HEK293T (cell line): ENCODE measurements at places on chromosomes 4 and X.

DNA sequence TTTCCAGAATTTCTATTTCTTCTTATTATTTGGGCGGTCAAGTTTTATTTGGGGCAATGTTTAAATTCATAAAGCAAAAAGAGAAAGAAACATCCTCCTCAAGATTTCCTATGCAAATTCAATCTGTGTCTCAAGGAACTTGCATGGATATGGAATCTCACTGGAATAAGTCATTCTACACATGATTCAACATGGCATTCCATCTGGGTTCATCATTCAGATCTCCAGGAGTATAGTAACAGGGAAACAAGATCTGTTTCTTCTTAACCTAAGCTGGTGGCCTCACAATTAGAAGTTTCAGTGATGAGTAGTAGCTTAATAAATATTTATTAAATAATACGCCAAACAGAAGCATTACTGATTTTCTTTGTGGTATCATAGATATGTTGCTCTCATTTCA is 19.8 kb downstream of the KLHL34 start:
- DNase-seq = no peak

GRCh38 chr4:2696423-2696822 is 59.7 kb downstream of the TNIP2 start:
- DNase-seq = no peak

DNA sequence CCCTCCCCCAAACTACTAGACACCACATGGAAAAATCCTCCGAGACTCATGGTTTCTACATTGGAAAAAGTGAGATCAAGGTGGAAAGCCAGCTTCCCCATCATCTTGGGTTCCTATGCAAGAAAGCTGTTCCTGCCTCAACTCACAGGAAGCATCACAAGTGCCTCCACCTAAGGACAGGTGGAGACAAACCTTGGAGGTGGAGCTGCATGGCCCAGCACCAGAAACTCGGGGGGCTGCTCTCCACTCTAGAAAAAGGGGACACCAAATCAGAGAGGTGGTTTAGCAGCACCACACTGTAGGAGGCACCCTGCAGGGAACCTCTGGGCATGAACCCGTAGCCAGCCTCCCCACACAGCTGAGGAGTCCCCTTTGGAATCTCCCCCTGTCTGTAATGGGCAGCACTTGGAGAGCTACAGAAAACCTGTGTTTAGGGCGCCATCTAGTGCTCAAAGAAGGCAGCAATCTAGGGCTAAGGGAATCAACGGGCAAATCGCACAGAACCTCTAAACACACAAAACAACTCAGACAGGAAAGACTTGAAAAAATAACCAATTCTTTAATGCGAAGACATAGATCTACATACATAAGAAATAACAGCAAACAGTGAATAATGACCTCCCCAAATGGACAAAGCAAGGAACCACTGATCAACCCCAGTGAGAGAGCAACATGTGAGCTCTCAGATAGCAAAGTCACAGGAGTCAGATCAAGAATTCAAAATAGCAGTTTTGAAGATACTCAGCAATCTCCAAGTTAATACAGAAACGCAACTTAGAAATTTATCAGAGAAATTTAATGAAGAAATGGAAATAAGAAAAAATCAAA is 37.0 kb upstream of the ZBTB33 start:
- DNase-seq = peak; percentile 81

GRCh38 chr4:184463158-184463557 is 11.2 kb downstream of the IRF2 start:
- DNase-seq = no peak

DNA sequence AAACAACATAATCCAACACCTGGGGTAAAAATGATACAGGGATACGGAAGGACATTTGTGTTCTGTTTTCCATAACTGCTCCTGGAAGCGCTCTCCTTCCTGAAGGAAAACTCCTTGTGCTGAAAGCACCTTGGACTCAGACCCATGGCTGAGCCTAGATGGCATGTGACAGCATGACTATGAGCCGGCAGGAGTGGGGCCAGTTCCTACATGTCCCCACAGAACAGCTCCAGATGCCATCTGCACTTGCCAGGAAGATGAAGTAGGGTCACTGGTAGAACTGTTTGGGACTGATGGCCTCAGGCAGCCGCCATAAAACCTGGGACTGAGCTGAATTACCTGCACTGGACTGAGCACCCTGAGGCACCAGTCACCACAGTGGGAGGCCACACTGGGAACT is 56.0 kb upstream of the BCLAF3 start:
- DNase-seq = no peak

GRCh38 chr4:69589884-69590283 is 49.6 kb downstream of the UGT2A2 start:
- DNase-seq = no peak

- DNase-seq = no peak
Measured at GRCh38 chr4:114052227-114052626, 72.8 kb upstream of the ARSJ start.

- DNase-seq = no peak
Measured at GRCh38 chr4:31651541-31651940, 931.4 kb downstream of the PCDH7 start.

DNA sequence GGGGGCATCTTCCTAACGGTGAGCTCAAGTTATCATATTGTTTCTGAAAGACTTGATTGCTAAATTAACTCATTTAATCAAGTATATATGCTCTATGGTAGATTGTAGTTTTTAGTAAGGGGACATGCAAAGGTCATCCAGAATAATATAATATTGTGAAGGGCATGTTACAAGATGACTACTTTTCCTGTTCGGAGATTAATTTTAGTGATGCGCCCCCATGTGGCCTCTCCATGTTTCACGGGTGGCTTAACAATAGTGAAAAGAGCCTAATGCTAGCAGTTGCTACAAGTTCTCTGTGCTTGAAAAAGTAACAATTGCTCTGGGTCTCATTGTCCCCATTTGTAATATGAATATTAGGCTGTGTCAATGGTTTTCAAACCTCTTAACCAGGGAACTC is 12.2 kb downstream of the SMPX start:
- DNase-seq = peak; percentile 28

GRCh38 chr4:175034986-175035705 is 117.0 kb downstream of the ADAM29 start:
- no peak for DNase-seq

- no peak for DNase-seq
Measured at GRCh38 chrX:142998447-142999198, 27.1 kb upstream of the SPANXN4 start.

- peak; percentile 27 for DNase-seq
Measured at GRCh38 chr4:67575232-67576058, 16.9 kb downstream of the STAP1 start.

DNA sequence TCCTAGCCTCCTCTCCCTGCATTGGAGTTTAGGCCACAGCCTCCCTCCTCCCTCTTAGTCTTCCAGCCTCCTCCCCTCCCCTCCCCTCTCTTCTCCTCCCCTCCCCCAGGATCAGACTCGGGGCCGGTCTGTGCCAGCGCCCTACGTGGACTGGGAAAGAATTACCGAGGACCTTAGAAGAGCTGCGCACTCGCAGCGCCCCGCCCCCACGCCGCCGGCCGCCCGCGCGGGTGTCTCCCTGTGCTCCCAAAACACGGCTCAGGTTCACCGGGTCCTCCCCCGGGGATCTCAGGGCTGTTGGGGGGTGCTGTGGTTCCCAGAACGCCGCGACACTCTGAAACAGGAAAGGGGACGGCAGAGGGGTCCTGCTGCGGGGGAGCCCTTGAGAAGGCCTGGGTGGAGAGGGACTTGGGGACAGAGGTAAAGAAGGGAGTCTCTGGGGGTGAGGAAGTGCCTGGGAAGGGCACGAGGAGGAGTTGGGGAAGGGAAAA is 122.3 kb upstream of the TBL1X start:
- DNase-seq = peak; percentile 86

- no peak for DNase-seq
Measured at GRCh38 chrX:100748108-100748507, 16.2 kb upstream of the SYTL4 start.

DNA sequence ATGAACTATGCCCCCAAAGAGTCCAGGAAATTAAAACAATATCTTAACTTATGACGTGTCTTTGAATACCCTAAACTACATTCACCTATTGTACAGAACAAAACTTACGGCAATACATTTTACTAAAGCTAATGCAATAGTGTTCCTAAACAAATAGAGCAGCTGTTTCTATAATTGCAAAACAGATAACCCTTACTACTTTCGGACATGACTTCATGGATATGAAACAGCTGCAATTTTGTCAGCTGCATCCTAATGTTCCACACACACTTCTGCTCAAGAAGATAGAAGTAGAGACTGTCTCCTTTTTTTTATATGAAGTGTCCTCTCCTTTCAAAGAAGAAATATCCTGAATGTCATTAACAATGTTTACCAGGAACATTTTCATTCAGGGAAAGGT is 174.9 kb downstream of the ACTRT1 start:
- DNase-seq = no peak

DNA sequence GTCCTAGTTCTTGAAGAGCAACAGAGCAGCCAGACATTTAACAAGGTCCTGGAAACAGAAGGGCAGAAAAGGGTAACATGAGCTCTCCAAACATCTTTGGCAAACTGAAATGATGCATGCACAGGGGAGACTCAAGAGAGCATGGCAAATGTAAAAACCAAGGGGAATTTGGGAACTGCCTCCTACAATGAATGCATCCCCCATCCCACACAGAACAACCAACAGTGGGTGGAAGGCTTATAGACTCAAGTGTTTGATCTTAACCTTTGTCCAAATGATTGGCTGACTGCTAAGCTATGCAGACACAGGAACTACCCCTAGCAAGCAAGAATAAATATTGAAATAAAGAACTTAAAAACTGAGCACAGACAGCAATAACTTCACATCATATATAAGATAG is 74.4 kb downstream of the CENPC start:
- no peak for DNase-seq

DNA sequence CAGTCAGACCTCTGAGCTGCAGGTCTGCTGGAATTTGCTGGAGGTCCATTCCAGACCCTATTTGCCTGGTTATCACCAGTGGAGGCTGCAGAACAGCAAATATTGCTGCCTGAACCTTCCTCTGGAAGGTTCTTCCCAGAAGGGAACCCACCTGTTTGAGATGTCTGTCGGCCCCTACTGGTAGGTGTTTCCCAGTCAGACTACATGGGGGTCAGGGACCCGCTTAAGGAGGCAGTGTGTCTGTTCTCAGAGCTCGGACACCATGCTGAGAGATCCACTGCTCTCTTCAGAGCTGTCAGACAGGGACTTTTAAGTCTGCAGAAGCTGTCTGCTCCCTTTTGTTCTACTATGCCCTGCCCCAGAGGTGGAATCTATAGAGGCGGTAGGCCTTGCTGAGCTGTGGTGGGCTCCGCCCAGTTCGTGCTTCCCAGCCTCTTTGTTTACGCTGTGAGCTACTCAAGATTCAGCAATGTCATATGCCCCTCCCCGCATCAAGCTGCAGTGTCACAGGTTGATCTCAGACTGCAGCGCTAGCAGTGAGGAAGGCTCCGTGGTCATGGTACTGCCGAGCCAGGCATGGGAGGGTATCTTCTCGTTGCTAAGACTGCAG is 44.1 kb upstream of the KDR start:
- DNase-seq = no peak

DNA sequence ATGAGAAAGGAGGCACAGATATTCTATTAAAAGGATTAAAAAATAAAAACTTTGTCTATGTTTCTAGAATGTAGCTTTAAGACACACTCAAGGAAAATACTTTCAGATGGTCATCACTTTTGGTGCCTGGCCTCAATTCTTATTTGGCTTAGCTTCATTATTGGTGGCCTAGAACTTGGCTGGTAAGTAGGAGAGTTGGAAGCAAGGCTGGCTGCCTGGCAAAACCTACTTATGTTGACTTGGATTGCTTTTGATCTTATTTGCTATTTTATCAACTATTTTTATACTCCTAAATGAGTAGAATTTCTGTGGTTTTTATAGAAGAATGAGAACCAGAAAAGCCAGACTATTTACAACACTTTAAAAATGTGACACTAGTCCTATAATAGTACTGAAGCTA is 35.3 kb upstream of the JADE3 start:
- DNase-seq = no peak
